ENCODE measurements at places on chromosomes 4 and X. TPM values are rescaled to one million over a fixed set of nuclear protein-coding genes. Genes with fewer than 3 reads are reported as not detected.

DNA sequence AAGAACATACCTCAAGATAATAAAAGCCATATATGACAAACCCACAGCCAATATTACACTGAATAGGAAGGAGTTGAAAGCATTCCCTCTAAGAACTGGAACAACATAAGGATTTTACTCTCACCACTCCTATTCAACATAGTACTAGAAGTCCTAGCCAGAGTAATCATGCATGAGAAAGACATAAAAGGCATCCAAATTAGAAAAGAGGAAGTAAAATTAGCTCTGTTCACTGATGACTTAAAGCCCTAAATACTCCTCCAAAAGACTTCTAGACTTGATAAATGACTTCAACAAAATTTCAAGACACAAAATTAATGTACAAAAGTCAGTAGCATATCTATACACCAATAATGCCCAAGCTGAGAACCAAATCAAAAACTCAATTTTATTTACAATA, 235.7 kb downstream of the NKX6-1 start:
- no peak for DNase-seq

DNA sequence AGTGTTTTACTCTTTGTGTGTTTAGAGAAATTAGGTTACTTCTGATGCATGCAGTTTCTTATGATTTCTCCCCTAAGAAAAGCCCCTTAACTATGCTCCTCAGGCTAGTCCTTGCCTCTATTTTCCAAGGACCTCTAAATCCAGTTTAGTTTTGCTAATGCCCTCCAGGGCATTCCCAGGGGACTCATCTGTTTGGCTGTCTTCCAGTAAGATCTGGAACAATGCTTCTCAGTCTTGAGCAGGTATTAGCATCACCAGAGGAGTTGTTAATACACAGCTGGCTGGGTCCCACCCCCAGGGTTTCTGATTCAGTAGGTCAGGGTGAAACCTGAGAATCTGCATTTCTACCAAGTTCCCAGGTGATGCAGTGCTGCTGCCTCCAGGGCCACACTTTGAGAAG, 56.9 kb downstream of the OTC start:
- DNase-seq: no peak

DNA sequence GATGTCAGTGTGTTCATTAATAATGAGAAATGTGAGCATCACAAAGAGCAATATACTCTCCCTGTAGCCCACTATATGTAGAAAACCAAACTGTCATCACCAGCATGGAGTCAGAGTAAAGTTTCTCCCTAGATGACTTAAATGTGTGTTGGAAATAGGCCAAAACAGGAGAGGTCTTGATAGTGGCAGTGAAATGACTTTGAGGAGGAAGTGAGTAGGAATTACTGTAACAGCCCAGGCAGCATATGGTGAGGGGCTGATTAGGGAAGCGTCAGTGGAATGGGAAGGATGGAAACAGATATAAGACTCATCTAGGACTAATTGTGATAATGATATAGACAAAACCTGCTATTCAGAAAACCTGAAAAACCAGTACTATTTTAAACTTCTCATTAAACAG, 83.9 kb downstream of the ATXN3L start:
- no peak for DNase-seq

DNA sequence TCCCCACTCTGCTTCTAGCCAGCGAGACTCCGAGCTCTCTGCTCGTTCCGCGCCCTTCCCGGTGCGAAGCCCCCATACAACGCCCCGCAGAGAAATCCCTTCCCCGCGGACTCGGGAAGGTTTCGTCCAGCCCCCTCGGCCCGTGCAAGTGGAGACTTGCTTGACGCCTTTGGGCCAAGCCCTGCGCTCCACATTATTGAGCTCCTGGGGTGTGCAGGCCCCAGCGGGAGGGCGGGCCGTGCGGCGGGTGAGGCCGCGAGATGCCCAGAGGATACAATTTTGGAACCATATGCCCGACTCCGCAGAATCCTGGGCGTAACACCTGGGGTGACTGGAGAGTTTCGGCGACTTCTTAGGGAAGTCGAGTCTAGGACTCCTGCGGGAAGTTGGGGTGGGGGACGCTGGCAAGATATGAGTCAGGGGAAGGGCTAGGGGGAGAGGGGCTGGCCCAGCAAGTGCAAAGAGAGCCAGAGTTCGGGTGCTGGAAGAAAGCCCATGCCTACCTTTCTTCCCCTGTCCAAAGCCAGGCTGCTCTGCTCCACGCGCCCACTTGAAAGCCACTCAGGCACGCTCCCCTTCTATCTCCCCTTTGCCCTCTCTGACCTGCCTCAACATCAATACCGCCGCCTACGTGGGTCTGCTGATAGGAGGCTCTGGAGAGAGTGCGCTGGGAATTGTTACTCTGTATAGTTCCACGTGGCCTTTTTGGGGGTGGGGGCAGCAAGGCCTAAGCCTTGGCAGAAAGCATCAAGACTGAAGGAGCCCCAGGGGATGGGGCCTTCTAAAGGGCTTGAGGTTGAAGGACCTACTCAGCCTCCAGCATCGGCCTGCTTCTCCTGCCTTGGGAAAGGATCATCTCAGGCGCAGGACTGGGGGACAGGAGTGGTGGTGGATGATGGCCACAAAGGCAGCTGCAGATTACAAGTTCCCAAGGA, 1.2 kb upstream of the ELF4 start:
- peak; percentile 15 for DNase-seq

DNA sequence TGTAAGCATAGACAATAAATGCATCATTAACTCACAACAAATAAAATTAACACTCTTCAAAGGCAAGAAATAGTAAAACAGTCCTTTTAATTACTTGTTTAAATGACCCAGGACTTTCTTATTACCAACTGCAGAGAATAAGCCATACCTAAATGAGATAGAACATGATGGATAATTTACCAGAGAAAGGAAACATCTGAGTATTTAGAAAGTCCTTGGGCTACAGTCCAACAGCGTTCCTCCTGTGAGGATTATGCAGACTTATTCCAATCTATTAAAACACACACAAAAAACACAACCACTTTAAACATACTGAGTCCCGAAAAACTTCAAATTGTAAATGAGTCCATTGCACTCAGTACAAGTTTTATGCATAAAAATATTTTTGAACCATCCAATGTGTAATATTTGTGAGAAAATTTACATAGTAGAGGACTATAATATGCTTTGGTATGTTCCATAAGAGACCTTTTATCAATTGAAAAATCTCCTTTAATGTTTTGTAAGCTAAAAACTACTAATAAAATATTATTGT, 129.2 kb downstream of the NR3C2 start:
- DNase-seq: peak; percentile 49

GRCh38 chr4:48504352-48504751, 14.3 kb downstream of the ZAR1 start:
- DNase-seq: no peak

- peak; percentile 55 for DNase-seq
These were observed 69.2 kb downstream of the FBXO8 start for GRCh38 chr4:174214101-174214878.

Gene PRDM8
- total RNA-seq: 0.46 TPM

DNA sequence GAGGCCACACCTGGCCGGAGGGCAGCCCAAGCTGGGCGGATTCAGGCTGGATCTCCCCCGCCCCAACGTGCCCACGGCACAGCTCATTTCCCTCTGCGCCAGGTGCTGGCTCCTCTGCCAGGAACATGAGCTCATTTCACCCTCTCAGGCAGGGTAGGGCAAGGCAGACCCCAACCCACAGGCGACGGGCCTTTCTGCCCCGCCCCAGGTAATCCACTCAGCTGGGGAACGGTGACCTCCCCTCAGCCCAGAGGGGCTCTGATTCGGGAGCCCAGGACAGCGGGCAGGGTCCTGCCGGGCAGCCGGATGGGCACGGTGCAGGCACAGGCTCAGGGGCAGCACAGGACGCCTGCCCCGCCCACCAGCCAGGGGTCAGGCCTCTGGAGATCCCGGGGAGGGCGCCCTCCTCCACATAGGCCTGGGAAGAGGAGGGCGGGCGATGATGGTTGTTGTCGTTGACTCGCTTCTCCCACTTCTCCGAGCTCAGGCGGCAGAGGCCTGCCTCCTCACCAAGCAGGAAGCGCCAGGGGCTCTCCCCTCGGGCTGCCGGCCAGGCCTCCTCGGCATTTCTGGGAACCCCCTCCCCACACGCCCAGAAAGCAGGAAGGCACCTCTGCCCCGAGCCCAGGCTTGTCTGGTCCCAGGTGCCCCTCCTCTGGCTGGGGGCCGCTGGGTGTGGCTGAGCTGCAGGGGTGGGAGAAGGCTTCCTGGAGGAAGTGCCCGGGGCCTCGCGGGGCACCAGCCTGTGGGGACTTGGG, 31.1 kb downstream of the TACC3 start:
- peak; percentile 70 for DNase-seq

Gene NOX1
- 0.12 TPM for total RNA-seq

Gene TBC1D9
- total RNA-seq: 30.4 TPM

DNA sequence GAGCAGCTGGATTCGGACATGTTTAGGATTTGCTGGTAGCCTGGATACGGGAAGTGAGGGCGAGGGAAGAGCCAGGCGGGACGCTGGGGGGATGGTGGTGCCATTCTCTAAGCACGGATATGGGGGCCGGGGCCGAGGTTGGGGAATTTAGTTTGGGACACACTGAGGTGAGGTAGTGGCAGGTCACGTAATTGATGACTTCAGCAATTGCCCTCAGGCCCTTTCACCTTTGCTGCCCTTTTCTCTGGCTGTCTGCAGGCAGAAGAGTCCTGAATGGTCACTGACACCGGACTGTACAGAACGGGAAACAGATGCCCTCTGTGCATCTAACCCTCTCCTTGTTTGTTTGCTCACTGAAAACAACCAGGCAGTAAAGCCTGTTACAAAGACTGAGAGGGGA, 16.9 kb upstream of the HMGB3 start:
- no peak for DNase-seq

DNA sequence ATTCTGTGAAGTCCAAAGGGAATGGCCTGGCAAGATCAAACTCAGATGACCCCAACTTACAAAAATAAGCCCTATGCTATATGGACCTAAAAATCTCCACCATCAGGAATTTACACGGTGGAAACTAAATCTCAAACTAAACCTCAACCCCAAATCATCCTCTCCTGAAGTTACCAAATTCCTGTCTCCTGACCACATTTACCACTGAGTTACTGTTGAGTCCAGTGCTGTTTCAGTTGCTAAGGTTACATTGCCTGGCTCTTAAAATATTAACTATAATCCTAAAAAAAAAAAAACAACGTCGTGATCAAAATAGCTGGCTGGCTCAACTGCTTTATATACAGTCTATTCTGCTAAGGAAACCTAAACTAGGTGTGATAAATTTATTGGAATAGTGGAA, 315.2 kb upstream of the SLIT2 start:
- DNase-seq: peak; percentile 62

Gene GAGE12F
- not detected for total RNA-seq

- DNase-seq: peak; percentile 31
These were observed 47.5 kb downstream of the MAGEA1 start for GRCh38 chrX:153226344-153227185.

Gene ADAMTS3
- 2.9 TPM for total RNA-seq

- no peak for DNase-seq
These were observed 9.7 kb upstream of the RHOXF1 start for GRCh38 chrX:120125444-120125843.

Gene ARMCX2
- 29.0 TPM for total RNA-seq

- DNase-seq: no peak
These were observed 23.0 kb upstream of the UBA6 start for GRCh38 chr4:67723949-67724348.

GRCh38 chrX:56068274-56068758, 163.8 kb upstream of the KLF8 start:
- DNase-seq: no peak

Gene MBNL3
- 18.8 TPM for total RNA-seq

Gene GYG2
- total RNA-seq: 5.4 TPM

GRCh38 chr4:37686373-37687193, at the start of gene RELL1:
Gene RELL1 (minus strand): TSS chr4:37686376. CDS start chr4:37686287, 89 bp downstream.
- DNase-seq: peak; percentile 100

DNA sequence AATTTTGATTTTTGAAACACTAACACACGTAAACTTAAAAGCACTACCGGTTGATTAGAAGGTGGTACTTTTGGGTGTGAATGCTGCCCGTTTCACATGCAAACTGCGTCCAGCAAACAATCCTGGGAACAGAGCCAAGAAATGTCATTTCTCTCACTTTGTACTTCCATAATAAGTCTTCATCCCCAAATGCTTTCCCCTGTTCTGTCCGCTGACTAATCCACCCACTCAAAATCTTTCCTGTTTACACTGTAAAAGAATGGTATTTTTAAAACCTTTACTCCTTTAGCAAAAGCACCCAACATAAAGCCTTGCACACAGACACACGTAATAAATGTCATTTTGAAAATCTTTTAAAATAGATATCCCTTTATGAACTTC, 39.1 kb upstream of the PDLIM5 start:
- peak; percentile 54 for DNase-seq

Gene TMEM154
- total RNA-seq: 18.9 TPM

Gene TEX13A
- not detected for total RNA-seq

- DNase-seq: peak; percentile 51
These were observed 178.0 kb downstream of the DCLK2 start for GRCh38 chr4:150256225-150256620.

Gene PRDM5
- 57.6 TPM for total RNA-seq

- peak; percentile 46 for DNase-seq
These were observed 716 bp downstream of the FHIP1A start for GRCh38 chr4:151409470-151410313.

Gene FAM184B
- 0.18 TPM for total RNA-seq

DNA sequence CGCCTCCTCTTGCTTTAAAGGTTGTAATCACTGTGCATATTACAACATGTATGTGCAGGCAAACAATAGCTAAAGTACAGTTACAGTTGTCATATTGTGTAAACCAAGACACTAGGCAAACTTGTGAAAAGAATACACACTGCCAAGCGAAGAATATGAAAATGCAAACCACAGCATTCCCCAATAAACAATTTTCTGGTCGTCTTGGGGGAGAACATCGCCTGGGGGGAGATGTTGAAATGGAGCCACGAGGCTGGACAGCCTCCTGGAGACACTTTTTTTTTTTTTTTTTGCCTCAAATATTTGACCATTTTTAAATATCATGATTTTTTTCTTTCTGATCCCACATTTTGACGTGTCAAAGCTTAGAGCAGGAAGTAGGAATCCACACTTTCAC, 51.7 kb upstream of the PDLIM3 start:
- no peak for DNase-seq

Gene ZNF518B
- 44.5 TPM for total RNA-seq

GRCh38 chr4:15104825-15105224, 102.5 kb downstream of the CPEB2 start:
- no peak for DNase-seq

DNA sequence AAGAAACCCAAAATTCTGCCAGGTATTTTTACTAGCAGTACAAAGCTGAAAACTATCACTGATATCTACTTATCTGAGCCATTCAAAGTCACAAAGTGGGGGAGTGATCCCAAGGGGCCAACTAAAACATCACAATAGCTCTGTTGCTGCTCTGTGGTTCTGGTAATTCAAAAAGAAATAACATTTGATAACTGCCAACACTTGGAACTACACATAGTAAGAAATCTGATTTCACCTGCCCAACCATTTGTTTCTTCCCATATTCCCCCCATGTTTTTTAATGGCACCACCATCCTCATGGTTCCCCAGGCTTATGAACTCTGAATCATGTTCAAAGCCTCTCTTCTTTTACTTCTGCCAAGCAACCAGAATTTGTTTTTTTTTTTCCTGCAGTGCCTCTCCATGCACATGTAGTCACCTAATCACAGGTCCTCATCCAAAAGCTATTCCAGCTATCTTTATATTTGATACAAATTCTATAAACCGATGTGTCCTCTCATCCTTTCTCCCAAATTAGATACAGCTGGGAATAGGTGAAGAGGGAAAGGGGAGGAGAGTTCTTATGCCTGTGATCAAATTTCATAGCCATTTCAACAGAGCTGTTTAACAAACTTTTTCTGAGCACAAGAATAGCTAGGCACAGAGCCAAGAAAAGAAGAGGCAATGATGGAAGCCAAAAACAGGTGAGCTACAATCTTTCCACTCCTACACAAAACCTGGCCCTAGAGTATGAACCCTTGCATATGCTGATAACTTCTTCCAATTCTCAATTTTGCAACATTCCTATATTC, 7.7 kb downstream of the AMMECR1 start:
- no peak for DNase-seq

Gene TMEM31
- total RNA-seq: not detected
